Gastroesophageal sphincter (tissue), 4 donors: ENCODE measurements at places on chromosomes 2 and 18.

GRCh38 chr18:27861539-27861938 is 315.4 kb downstream of the CDH2 start:
- no peaks in the 10 kb centered on the region for H3K36me3 ChIP-seq
- no peaks in the 10 kb centered on the region for H3K4me1 ChIP-seq
- H3K27me3 ChIP-seq = no peaks in the 10 kb centered on the region

DNA sequence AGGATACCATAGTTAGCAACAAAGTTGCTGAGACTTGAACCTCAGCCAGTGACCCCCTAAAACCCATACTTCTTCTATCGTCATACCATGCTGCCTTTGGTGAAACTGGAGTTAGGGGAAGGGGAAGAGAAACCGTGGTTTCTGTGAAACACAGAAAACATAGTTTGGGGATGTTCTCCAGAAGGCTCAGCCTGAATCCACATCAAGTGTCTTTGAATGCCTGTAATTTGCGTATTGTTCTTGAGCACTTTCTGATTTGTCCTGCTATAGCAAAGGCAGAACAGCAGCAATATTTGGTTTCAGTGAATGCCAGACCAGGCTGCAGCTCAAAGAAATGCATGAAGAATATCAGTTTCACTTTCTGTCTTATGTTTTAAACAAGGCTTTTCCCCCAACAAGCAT is 258.7 kb downstream of the TTC32 start:
- no peak overlapping the region for H3K4me3 ChIP-seq
- no peaks in the 10 kb centered on the region for H3K36me3 ChIP-seq
- H3K27ac ChIP-seq = no peak overlapping the region
- H3K4me1 ChIP-seq = no peaks in the 10 kb centered on the region
- H3K27me3 ChIP-seq = no peaks in the 10 kb centered on the region
- no peak for ATAC-seq

DNA sequence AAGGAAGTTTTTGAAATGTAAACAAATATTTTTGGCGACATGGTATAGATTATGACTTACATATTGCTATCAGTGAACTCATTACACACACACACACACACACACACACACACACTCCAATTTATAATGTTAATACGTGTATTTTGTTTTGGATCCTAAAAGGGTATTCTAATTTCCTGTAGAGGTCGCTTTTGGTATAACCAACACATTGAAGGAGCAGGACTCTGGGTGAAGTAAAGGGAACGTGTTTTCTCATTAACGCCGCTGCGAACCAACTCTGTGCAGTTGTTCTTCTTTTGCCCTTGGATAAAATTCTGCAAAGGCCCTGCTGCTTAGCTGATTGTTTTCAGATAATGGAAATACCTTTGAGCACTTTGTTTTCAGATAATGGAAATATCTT is 190.4 kb downstream of the PMAIP1 start:
- no peak overlapping the region for H3K27ac ChIP-seq
- no peaks in the 10 kb centered on the region for H3K27me3 ChIP-seq
- H3K4me3 ChIP-seq = no peak overlapping the region
- no peak for ATAC-seq
- H3K36me3 ChIP-seq = no peaks in the 10 kb centered on the region

- H3K27ac ChIP-seq = no peak overlapping the region
- no peaks in the 10 kb centered on the region for H3K4me1 ChIP-seq
- no peak for ATAC-seq
- no peaks in the 10 kb centered on the region for H3K36me3 ChIP-seq
- no peak overlapping the region for H3K4me3 ChIP-seq
- H3K27me3 ChIP-seq = no peaks in the 10 kb centered on the region
Observed at GRCh38 chr2:103667335-103667884, 905.6 kb downstream of the TMEM182 start.

GRCh38 chr18:68721681-68722583 is 7.0 kb upstream of the TMX3 start:
- H3K4me3 ChIP-seq = peak overlapping the region; percentile 32
- H3K4me1 ChIP-seq = no peaks in the 10 kb centered on the region
- H3K27ac ChIP-seq = peak overlapping the region; percentile 54
- peak; percentile 48 for ATAC-seq
- no peaks in the 10 kb centered on the region for H3K27me3 ChIP-seq

- no peak overlapping the region for H3K27ac ChIP-seq
- no peak overlapping the region for H3K4me3 ChIP-seq
- no peak for ATAC-seq
- H3K4me1 ChIP-seq = peaks cover 7% of the 10 kb centered on the region
- no peaks in the 10 kb centered on the region for H3K27me3 ChIP-seq
- H3K36me3 ChIP-seq = no peaks in the 10 kb centered on the region
Observed at GRCh38 chr2:26607698-26608097, 33.5 kb downstream of the CIB4 start.

DNA sequence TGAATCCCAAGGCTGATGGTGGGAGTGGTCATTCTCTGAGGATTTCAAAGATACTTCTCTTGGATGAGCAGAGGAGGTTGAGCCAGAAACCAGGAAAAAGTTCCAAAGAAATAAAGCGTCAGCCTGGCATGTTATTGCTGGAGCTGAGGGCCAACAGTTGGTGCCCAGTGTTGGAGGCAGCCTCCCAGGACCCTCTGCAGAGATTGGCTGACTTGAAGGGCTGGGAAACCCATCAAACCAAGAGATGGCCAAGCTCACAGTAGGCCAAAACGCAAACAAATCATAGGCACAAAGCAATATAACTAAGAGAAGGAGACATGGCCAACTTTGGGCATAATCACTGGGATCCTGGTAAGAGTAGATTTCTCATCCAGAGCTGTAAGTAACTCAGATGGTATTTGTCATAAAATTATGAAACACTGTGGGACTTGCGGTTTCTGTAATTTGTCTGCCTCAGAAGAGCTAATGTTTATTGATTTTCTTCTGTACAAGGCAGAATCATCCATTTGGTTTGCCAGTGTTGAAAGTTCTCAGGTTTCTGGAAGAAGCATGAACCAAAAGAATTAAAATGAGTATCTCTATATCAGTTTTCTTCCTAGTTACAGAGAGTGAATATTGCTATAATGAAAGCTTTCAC is 108.3 kb downstream of the ATL2 start:
- H3K36me3 ChIP-seq = no peaks in the 10 kb centered on the region
- ATAC-seq = no peak
- no peaks in the 10 kb centered on the region for H3K4me1 ChIP-seq
- no peaks in the 10 kb centered on the region for H3K27me3 ChIP-seq
- no peak overlapping the region for H3K27ac ChIP-seq

- H3K36me3 ChIP-seq = no peaks in the 10 kb centered on the region
- no peaks in the 10 kb centered on the region for H3K4me1 ChIP-seq
Observed at GRCh38 chr2:234588054-234588430, 91.2 kb upstream of the ARL4C start.

- no peak for ATAC-seq
- no peak overlapping the region for H3K4me3 ChIP-seq
- H3K27me3 ChIP-seq = no peaks in the 10 kb centered on the region
Observed at GRCh38 chr2:157920736-157921135, 44.6 kb upstream of the ACVR1 start.

DNA sequence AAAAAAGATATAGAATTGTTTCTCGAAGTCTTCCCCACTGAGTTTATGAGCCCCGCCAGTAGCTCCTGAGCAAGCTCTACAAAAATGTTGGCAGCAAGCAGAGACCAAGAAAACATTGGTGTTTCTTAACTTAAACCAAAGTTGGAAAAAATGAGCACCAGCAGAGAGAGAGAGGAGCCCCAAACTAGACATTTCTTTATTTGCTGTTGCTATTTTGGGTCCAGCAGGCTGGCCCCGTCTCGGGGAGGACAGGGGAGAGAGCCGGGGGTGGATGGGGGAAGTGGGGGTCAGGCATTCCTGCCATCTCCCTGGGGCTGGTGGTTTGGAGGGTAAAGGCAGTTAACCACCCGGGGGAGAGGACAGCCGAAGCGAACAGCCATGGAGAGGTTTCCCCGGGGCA is 113.0 kb downstream of the DYSF start:
- no peak overlapping the region for H3K4me3 ChIP-seq
- H3K27me3 ChIP-seq = no peaks in the 10 kb centered on the region
- no peaks in the 10 kb centered on the region for H3K4me1 ChIP-seq
- no peak overlapping the region for H3K27ac ChIP-seq
- H3K36me3 ChIP-seq = no peaks in the 10 kb centered on the region

GRCh38 chr2:107358362-107358761 is 468.3 kb upstream of the RGPD4 start:
- H3K4me1 ChIP-seq = no peaks in the 10 kb centered on the region
- ATAC-seq = no peak
- H3K4me3 ChIP-seq = no peak overlapping the region
- no peaks in the 10 kb centered on the region for H3K36me3 ChIP-seq

DNA sequence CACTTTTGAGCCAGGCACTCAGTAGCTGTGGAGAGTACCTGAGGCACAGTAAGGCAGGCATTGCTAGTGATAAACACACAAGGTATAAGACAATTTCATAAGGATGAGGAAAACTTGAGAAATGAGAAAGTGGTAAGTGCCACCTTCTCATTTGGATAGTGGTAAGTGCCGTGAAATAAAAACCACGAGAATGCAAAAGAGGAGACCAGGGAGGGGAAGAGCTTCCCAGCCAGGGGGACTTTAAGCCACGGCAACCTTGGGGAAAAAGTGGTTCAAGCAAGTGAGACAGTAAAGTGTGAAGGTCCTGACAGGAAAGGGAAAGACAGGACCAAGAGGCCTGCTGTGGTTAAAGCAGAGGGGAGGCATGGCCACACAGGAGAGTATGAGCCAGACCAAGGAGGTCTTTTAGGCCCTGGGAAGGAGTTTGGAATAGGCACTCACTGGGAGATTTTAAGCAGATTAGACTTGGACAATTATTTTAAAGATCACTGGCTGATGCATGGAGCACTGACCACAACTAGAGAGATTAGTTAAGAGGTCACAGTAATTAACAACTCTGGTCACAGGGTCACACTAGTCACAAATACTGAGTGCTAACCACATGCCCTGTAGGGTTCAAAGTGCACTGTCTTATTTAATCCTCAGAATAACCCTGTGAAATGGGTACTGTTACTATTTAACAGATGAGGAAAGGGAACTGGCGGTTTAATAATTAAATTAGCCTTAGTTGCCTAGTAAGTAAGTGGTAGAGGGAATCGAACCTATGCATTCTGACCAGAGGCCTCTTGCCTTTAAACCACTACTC is 50.1 kb downstream of the THOC1 start:
- H3K27ac ChIP-seq = no peak overlapping the region
- ATAC-seq = no peak
- H3K36me3 ChIP-seq = peaks cover 63% of the 10 kb centered on the region

DNA sequence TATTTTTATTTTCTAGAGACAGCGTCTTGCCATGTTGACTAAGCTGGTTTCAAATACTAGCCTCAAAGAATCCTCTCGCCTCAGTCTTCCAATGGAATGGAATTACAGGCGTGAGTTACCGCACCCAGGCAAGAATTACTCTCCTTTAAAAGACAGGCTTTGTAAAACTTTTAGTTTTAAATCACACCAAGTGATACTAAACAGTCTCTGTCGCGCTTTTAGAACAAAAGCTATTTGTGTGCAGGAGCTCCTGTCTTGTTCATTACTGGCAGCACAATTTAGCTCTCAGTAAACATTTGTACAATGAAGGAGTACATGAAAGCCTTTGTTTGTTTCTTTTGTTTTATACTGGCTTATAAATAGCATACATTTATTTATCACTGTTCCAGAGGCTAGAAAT is 1719.2 kb upstream of the PIK3C3 start:
- no peaks in the 10 kb centered on the region for H3K4me1 ChIP-seq
- H3K36me3 ChIP-seq = no peaks in the 10 kb centered on the region
- no peaks in the 10 kb centered on the region for H3K27me3 ChIP-seq
- H3K4me3 ChIP-seq = no peak overlapping the region
- H3K27ac ChIP-seq = no peak overlapping the region

DNA sequence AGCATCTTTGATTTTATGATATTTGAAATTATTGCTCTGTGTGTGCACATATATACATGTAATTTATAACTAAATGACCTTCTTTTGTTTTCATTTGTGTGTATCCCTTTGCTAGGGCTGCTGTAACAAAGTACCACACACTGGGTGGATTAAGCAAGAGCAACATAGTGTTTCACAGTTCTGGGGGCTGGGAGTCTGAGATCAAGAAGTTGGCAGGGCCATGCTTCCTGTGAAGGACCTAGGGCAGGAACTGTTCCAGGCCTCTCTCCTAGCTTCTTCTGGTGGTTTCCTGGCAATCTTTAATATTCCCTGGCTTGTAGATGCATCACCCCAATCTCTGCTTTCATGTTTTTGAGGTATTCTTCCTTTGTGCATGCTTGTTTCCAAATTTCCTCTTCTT is 1043.9 kb downstream of the TSN start:
- no peaks in the 10 kb centered on the region for H3K4me1 ChIP-seq
- no peak for ATAC-seq

- H3K4me3 ChIP-seq = no peak overlapping the region
- no peaks in the 10 kb centered on the region for H3K27me3 ChIP-seq
- H3K36me3 ChIP-seq = no peaks in the 10 kb centered on the region
- H3K4me1 ChIP-seq = no peaks in the 10 kb centered on the region
- no peak for ATAC-seq
- H3K27ac ChIP-seq = no peak overlapping the region
Observed at GRCh38 chr2:15186118-15186517, 375.0 kb downstream of the NBAS start.

DNA sequence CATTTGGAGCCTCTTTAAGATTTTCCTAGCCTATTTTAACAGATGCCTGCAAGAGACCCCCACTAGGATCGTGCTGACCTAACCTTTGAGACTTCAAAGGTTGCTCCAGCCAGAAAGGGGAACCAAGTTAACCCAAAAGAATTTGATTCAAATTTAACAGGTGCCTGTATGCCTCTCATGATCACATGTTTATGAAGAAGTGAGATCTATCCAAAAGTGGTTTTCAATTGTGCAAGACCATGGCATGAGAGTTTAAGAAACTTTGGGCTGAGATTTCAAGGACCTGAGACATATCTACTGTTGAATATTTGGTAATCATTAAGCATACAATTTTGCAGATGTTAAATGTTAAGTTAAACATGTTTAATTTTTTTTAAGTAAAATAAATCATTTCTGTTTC is 1.3 kb upstream of the RSAD2 start:
- peaks cover 27% of the 10 kb centered on the region for H3K4me1 ChIP-seq
- no peak overlapping the region for H3K27ac ChIP-seq
- H3K4me3 ChIP-seq = no peak overlapping the region
- ATAC-seq = no peak

DNA sequence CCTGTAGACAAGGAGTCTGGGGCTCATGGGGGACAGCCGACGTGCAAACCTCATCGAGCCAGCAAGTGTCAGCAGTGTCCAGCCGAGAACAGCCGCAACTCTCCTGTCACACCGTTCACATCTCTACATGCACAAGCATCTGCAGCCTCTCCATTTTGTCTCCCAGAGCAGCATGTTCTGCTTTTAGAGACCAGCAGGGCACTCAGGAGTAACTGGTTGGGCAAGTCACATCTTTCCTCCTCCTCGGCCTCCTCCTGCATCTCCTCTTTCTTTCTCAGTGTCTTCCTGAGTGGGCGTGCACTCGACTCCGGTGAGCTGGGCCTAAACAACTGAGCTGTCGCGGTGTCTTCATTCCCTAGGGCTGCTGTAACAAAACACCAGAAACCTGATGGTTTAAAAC is 249.9 kb downstream of the SH3BP4 start:
- no peak overlapping the region for H3K4me3 ChIP-seq
- H3K4me1 ChIP-seq = no peaks in the 10 kb centered on the region
- ATAC-seq = no peak
- no peaks in the 10 kb centered on the region for H3K36me3 ChIP-seq
- peaks cover 8% of the 10 kb centered on the region for H3K27me3 ChIP-seq
